Kidney (tissue), 22 donors: ENCODE measurements at places on chromosomes 1 and 21. TPM values are rescaled to one million over a fixed set of nuclear protein-coding genes. Genes with fewer than 3 reads are reported as not detected.
A peak's percentile ranks its signal among the peaks of the same experiment; 100 is the strongest.

Gene VWA1
- 116 TPM for total RNA-seq

Gene ZYG11A
- total RNA-seq: 0.28 TPM

Gene CNN3
- total RNA-seq: 291 TPM

Gene SUSD4
- total RNA-seq: 14.0 TPM

Gene CFHR5
- total RNA-seq: not detected

Gene SPATA1
- total RNA-seq: 2.5 TPM

Gene MTARC1
- 11.0 TPM for total RNA-seq

Gene PAPPA2
- total RNA-seq: 93.5 TPM

Gene HCRTR1
- 0.35 TPM for total RNA-seq

Gene OLFML3
- total RNA-seq: 13.5 TPM

Gene TRIM62
- total RNA-seq: 6.2 TPM

Gene AADACL3
- total RNA-seq: not detected

Gene CDK11A
- total RNA-seq: 37.3 TPM

Gene MYBPH
- total RNA-seq: not detected

Gene OLFML2B
- total RNA-seq: 6.7 TPM

Gene KCNC4
- 52.9 TPM for total RNA-seq

GRCh38 chr1:206513312-206514111, 6.2 kb downstream of the RASSF5 start:
- no peak for DNase-seq

DNA sequence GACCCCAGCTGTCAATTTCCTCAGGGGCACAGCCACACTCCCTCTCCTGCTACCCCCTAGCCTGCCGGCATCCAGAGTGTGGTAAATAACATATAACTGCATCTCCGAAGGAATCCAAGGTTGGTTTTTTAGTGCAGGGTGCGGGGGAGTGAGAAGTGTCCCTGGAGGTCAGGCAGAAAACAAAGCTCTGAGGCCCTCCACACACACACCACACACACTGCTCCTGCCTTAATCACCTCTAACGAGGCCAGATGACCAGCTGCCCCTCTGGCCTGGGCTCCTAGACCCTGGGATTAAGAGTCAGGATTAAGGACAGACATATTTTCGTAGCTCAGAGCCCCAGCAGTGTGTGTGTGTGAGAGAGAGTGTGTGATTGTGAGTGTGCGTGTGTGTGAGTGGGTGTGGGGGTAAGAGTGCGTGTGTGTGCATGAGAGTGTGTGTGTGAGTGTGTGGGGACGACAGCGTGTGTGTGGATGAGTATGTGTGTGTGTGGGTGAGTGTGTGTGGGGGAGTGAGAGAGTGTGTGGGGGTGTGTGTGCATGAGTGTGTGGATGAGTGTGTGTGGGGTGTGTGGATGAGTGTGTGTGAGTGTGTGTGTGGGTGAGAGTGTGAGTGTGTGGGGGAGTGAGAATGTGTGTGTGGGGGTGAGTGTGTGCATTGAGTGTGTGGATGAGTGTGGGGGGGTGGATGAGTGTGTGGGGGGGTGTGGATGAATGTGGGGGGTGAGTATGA, 14.6 kb downstream of the SDC3 start:
- no peak for DNase-seq

- peak; percentile 78 for DNase-seq
Observed at GRCh38 chr21:33265664-33266049, 510 bp upstream of the IL10RB start.

- DNase-seq: no peak
Observed at GRCh38 chr1:115975569-115976061, 698 bp upstream of the SLC22A15 start.

GRCh38 chr1:195045072-195045471, 1563.2 kb downstream of the KCNT2 start:
- no peak for DNase-seq

DNA sequence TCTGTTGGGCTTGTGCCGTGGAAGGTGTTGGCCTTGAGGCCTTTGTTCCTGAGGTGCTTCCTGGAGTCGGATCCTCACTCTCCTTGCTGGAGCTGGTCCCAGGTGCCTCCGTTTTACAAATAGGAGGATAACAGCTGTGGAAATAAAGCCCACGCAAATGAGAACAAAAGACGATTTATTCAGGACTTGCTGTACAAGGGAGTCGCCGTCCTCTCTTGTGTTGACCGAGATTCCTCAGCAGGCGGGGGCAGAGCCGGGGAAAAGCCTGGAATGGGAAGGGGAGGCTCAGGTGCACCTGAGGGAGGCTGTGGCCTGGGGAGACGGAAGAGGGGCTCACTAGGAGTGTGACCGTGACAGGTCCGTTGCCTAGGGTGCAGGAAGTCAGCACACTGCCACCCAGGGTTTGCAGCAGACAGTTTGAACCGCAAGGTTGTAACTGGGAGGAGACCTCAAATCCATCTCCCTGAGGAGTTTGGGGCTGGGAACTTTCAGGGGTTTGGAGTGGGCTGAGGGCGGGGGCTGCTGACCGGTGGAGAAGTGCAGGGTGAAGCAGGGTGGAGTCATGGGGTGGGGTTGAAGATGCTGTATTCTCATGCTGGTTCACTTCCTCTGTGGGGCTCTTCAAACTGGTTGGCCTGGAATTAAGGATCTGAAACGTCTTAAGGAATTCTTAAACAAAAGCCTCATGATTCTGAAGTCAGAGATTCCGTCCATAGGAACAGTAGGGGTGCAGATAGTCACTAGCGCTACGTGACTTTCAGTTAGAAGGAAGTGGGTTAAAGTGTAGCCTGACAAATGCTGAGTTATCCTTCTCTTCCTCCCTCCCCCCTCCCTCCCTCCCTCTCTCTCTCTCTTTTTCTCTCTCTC, 2.6 kb upstream of the CSTB start:
- DNase-seq: no peak

DNA sequence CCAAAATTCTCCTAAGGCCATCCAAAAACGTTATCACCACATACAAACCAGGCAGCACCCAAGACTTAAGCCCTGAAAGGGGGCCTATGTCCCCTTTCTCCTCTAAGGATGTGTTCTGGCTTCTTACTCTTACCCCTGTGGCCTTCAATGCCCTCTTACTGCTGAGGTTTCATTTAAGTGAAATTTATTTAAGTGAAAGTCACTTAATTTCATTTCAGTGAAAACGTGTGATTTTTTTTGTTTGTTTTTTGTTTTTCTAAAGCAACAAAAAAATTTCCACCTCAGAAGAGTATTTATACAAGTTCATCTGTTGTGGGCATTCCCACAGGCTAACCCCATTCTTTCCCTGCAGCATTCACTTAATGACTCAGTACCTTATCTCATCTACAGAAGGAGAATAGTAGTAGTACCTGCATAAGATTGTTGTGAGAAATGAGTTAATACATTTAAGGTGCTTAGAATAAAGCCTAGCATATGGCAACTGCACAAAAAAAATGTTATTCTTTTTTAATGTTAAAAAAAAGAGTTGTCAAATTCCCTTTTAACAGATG, 220.6 kb downstream of the CHRM3 start:
- no peak for DNase-seq

GRCh38 chr1:43689289-43689688, 18.0 kb upstream of the ST3GAL3 start:
- DNase-seq: no peak

- no peak for DNase-seq
Observed at GRCh38 chr1:62897788-62898187, 113.9 kb downstream of the ATG4C start.

GRCh38 chr1:147486876-147487656, 54.2 kb upstream of the BCL9 start:
- DNase-seq: no peak

DNA sequence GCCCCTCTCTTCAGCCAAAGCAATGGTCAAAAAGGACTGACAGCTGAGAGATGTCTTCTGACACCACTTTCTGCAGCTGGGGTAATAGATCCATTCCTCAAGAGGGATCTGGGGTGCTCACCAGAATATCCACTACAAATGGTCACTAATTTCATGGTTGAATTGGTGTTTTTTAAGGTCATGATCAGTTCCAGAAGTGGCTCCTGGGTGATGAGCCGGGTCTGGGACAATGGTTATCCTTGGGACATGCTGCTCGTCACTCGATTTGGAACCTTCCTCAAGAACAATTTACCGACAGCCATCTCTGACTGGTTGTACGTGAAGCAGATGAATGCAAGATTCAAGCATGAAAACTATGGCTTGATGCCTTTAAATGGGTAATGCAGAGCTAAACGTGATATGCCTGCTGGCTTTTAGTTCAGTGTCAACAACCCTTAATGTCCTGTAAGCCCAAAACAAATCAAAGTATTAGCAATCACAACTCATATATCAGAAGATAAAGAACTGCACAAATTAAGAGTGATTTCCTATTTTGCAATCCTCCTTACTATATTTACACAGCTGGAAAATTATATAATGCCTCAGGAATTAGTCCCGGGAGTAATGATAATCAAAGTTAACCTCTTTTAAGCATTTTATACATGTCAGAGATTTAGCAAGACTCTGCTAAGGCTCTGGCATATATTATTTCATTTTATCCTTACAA, 20.1 kb downstream of the FMO3 start:
- DNase-seq: no peak

DNA sequence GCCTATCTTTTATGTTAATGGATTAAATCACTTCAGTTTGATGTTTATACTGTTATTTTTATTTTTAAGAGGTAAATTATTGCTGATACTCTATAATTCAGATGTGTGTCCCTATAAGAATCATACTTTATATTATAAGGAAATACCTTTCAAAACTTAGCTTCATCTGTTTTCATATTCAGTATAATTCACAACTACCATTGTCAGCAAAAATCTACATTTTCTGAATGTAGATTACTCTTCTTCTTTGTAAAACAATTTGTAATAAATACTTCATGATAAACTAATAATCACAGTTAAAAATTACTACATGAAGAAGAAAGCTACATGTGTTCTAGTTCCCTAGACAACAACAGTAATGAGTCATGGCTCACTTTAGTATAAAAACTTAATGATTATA, 115.4 kb upstream of the SERTAD4 start:
- no peak for DNase-seq

GRCh38 chr1:189693140-189693539, 784.5 kb downstream of the BRINP3 start:
- DNase-seq: no peak

DNA sequence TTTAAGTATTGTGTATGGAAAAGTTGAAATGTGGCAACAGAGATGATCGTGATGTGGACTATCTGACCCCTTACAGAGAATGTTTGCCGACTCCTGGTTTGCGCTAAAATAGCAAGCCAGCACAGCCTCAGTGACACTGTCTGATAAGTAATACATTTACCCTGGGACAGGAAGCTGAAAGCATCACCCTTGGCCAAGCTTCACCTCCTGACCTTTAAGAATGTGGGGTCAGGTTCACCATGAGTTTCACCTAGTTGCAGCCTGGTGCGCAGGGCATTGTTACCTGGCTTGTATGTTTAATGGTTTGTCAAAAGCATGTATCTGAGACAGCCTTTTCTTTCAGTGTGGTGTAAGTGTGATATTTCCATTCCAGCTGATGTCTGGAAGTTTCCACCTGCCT, 29.2 kb downstream of the TRAF5 start:
- DNase-seq: no peak

GRCh38 chr1:154469844-154470560, 32.0 kb upstream of the TDRD10 start:
- DNase-seq: no peak

GRCh38 chr21:17903029-17903806, 84.1 kb upstream of the C21orf91 start:
- DNase-seq: no peak

DNA sequence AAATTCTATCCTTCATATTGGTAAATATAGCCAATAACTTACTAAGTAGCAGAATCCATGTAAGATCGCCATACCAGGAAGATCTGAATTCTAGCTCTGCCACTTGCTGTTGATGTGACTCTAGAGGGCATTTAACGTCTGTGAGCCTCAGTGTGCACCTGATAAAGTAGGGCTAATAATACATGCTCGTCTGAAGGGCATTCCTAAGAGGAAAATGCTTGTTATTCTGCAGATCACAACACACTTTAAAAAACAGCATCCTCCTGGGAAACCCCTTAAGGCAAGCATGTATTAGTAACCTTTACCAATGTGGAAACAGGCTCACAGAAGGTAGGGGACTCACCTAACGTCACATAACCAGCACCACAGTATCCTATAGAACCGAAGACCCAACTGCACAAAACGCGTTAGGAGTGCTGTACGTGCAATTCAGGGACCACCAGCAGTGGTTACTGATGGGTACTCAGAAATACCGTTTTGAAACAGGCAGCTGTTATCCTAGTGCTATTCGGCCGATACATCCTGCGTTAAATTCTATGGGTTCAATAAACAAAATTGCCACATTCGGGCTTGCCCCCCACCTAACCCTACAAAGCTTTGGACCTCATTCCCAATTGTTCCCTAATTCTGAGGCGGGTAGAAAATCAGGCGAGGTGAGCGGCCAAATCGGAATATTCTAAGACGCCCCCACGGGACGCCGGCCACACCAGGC, 758 bp downstream of the DEPDC1 start:
- no peak for DNase-seq

DNA sequence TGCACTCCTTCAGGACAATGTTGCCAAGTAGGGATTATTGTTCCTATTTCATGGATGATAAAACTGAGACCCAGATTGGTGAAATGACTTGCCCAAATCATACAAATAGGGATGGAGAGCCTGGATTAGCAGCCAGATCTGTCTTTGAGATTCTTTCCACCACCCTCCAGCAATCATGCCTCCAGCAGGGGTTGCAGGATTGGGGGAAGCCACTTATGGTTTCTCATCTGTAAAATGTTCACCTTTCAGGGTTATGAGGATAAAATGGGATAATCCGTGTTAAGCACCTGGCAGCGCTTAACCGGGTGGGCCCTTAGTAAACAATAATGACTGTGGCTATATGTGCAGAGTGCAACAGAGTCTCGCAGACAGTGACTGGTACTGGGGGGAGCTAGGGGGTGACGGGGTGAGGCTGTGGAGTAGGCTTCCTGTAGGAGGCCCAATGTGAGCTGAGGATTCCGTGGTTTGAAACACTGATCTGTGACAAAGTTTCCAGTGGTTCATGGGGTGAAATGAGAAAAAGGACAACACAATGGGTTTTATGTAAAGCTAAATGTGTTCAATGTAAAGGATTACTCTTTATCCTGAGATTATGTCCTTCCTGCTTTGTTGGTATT, 33.7 kb upstream of the FOXO6 start:
- no peak for DNase-seq

- no peak for DNase-seq
Observed at GRCh38 chr1:14578156-14578555, 20.3 kb upstream of the KAZN start.

GRCh38 chr1:91012196-91012595, 9.6 kb downstream of the ZNF644 start:
- no peak for DNase-seq

DNA sequence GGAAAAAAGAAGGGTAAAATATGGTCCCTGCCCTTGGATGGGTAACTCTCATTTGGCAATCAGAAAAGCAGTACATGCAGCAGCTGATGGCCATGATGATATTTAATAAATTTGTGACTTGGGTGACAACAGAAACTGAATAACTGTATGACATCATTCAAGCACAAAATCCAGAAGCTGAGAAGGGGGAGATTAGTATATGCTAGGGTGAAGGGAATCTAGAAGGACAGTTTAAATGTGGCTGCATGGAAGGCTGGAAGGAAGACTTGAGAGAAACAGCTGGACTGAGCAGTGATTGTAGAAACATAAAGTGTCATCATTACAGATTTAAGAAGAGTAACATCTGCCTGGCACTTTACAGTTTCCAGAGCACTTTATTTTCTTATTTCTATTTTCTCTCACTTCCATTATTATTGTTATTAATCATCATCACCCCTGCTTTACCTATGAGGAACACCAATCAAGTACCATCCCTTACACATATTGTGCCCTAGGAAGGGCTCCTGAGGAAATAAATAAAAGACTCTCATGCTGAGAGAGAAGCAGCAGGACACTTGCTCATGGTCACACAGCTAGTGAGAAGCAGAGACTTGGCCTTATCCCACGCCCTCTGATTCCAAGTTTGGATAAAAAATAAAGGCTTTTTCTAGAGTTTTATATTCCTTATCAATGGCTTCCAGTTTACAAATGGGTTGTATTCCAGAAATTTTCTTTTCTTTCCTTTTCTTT, 207.2 kb downstream of the PBX1 start:
- DNase-seq: no peak
